Fibroblast of skin of abdomen (primary cell): ENCODE measurements at places on chromosomes 11 and 22.

GRCh38 chr22:43266076-43266475 is 77.1 kb downstream of the SCUBE1 start:
- DNase-seq = no peak

DNA sequence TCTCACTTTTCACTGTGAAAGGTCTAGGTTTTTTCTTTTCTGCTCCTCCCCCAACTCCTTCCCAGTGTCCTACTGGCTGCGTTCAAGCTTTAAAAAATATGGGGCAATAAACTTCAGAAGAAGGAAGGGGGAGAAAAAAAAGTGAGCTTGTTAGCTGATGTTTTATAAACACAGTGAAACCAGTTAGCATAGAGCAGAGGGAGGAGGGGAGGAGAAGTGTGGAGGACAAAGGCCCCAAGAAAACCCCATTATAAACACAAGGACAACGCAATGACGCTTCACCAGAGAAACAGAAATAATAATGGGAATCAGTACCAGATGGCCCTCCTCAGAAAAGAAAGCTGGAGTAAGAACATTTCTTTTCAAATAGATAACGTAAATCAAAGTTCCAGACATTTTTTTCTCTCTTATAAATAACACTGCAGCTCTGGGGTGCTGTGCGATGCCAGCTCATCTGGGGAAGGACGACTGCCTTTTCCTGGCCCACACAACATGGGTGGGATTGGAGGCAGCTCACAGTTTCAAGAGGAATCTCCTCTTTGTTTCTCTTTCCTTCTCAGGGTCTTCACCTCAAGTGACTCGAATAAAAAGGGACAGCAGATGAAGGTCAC is 235.4 kb upstream of the NARS2 start:
- peak; percentile 78 for DNase-seq

GRCh38 chr11:128482512-128483191 is 104.7 kb downstream of the ETS1 start:
- peak; percentile 50 for DNase-seq

- DNase-seq = no peak
Measured at GRCh38 chr22:48605856-48606481, 1221.7 kb downstream of the BRD1 start.

DNA sequence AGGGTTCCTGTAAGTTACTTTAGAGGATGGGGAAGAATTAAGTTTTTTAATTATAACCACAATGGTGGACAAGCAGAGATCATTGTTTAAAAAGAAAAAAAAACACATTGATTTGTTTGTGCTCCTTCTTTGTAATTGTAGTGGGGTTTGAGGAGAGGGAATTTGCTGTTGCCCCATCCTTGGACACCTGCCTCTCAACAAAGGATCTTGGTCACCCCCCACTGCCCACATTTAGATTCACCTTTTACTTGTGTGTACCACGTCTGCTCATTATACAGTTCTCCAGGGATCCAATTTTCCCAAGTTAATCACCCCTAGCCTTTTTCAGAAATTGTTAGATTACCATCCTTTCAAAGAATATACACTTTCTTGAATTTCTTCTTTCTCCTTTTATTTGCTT is 53.0 kb downstream of the DNAJC24 start:
- DNase-seq = no peak

DNA sequence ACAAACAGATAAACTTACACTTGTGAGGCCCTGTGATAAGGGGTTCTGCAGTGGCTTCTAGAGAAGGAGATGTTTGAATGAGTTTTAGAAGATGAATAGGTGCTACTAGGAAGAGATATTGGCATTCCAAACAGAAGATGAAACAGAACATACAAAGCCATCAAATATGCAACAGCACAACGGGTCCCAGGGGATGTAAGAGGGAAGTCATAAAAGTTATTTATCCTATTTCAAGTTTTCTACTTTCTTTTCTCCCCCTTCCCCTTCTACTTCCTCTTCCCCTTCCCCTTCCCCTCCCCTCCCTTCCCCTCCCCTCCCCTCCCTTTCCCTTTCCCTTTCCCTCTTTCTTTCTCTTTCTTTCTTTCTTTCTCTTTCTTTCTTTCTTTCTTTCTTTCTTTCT is 94.9 kb upstream of the CADM1 start:
- DNase-seq = no peak

DNA sequence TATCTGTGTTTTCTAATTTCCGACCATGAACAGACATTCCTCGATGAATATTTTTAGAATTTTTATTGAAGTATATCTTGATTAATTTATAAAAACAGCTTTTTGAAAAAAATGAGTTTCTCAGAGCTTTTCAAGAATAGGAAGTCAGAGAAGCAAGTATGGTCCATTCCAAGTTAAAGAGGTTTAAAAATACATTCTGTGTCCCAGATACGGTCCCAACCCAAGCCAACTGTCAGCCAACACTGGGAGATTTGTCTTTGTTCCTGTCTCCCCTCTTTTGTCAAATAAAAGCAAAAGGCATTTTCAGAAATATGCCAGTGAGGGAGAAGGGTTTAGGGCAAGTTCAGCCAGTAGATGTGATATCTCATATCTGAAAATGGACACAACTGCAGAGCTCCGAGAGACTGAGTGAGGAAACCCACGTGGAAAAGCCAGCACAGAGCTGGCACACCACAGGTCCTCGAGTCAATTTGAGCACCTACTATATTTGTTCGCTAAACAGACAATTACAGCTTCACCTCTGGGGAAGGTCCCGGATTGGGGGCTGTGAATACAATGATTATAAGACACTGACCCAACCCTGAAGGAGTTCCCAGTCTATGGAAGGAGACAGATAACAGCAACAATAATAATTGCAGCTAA is 59.8 kb downstream of the C11orf91 start:
- DNase-seq = no peak

GRCh38 chr11:38423042-38423441 is 1825.0 kb upstream of the RAG2 start:
- no peak for DNase-seq

DNA sequence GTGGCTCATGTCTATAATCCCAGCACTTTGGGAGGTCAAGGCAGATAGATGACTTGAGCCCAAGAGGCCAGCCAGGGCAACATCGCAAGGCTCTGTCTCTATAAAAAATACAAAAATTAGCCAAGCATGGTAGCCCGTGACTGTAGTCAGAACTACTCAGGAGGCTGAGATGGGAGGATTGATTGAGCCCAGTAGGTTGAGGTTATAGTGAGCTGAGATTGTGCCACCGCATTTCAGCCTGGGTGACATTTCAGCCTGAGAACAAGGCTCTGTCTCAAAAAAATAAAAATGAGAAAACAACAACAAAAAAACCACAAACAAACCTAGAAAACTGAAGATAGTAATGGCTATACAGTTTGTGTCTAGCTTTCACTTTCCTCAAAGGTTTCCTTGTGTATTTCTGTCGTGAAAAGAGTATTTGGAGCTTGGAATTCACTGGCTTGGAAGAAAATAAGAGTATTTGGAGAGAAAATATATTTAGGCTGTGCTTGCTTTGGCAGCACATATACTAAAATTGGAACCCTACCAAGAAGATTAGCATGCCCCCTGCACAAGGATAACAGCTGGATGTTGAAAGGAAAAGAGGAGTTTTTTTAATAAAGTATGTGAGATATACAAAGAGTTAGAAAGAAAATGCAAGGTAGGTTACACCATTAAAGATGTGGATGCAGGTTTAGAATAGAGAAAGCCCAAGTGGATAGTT is 3.9 kb upstream of the BIRC3 start:
- DNase-seq = no peak

DNA sequence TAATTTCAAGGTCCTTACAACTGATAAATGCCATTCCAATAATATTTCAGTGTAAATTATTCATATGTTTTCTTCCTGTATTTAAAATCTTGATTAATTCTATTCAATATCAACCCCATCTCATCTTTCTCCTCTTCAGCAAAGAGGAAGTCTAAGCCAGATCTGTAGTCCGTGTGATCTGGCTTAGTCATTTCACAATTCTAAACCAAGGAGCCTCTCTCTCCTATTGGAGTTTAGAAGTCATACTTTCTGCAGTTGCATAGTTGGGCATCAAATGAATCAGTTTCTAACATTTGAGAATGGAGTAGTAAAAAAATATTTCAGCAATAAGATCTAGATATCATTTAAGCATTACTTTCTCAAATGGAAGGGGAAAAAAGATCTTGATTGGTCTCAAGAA is 354.9 kb downstream of the JRKL start:
- DNase-seq = no peak

DNA sequence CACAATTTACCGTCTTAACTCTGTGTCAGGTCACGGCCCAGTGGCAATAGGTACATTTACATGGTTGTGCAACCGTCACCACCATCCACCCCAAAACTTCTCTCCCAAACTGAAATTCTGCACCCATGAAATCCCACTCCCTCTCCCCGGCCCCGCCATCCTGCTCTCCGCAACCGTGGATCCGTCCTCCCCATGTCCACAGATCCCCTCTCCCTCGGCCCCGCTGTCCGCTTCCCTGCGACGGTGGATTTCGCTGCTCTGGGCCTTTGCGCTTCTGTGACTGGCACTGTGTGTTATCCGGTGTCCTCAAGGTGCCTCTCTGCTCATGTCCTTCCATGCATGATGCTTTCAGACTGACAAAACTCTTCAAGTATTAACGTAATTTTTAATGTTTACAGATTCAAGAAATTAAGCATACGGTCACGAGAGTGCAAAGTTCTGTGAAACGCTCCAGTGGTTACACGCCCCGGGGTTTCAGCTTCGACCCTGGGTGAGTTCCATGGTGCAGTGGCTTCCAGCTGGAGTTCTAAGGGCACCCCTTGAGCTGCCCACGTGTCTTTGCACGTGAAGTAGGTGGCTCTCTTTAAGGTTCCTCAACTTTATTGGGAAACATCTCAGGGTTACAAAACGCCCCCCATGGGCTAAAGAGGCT is 76.4 kb downstream of the KCNQ1 start:
- no peak for DNase-seq

GRCh38 chr22:24685531-24686190 is 82.7 kb downstream of the GGT1 start:
- no peak for DNase-seq

- no peak for DNase-seq
Measured at GRCh38 chr11:121437686-121438078, 14.4 kb upstream of the SORL1 start.

DNA sequence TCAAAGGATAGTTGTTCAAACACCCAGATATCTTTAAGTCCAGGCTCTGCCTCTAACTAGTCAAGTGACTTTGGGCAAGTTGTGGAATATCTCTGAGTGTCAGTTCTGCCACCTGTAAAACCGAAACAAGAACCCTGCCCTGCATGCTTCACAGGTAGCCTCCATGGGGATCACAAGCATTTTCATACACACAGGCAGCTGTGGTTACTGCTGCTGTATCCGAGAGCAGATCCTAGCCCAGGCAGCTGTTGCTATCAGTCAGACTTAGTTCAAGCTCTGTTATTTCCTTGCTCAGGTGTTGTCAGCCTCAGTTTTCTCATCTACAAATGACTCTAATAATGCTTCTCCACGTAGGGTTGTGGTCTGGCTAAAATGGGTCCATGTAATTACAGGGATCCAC is 6.5 kb upstream of the RASD2 start:
- no peak for DNase-seq

GRCh38 chr11:104984808-104985207 is 16.4 kb upstream of the CASP4 start:
- no peak for DNase-seq

DNA sequence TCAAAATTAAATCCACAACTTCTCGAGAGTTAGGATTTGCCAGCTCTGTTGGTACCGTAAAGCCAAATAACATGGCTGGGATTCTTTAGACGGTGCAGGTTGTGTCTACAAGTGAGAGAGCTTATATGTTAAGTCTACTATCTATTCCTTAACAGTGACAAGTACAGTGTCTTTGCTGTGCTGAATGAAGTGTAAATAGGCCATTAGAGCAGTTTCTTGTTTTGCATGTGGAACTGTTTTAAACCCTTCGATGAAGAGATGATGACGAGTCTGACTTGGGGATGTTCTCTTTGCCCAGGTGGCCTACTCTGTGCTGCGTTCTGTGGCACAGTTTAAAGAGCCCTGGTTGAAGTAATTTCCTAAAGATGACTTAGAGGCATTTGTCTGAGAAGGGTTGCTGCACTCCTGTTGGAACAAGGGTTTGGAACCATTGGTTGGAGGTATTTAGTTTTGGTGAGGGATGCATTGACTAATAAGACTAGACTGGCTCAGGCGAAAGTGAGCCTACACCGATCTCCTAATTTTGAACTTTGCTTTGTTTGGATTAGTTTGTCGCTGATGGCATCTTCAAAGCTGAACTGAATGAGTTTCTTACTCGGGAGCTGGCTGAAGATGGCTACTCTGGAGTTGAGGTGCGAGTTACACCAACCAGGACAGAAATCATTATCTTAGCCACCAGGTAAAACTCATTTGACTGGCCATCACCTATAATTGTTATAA is 988 bp downstream of the RPS3 start:
- DNase-seq = no peak

DNA sequence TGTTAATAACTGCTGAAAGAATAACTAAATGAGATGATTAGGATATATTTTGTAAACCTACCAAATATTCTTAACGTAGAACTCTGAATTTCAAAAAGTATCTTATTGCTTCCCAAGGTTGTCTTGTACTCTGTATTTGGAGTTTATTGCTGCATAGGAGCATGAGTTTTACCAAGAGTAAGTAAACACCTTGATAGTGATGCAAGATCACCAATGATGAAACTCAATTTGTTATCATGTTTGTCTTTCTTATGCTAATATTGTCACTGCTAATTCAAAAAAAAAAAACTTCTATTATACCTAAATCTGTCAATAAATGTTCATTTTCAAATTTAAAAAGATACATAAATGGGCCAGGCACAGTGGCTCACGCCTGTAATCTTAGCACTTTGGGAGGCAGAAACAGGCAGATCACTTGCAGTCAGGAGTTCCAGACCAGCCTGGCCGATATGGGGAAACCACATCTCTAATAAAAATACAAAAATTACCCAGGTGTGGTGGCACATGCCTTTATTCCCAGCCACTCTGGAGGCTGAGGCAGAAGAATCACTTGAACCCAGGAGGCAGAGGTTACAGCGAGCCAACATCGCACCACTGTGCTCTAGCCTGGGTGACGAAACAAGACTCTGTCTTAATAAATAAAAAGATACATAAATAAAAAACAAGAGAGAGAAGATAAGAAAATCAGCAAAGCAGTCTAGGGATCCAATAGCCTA is 23.4 kb upstream of the PLAAT2 start:
- DNase-seq = no peak

DNA sequence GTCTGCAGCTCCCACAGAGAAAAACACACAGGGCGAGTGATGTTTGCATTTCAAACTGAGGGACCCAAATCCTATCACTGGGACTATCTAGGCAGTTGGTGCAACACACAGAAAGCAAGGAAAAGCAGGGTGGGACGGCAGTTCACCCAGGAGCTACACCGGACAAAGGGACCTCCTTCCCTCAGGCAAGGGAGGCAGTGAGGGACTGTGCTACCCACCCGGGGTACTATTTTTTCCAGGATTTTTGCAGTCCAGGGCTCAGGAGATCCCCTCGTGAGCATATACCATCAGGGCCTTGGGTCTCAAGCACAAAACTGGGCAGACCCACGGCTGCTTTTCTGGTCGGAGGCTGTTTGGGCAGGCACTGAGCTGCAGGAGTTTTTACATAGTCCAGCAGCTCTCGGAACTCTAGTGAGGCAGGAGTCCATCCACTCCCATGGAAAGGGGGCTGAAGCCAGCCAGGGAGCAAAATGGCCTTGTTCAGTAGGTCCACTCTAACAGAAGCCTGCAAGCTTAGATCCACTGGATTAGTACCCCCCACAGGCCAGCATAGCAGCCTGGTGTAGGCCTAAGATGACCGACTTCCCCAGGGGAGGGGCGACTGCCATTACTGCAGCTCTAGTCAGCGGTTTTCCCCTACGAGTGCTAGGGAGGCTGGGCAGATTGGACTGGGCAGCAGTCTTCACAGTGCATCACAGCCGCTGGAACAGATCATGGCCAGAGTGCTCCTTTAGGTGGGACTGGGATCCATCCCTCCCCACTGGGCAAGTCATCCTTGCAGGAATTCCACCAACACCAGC is 28.2 kb downstream of the CARD18 start:
- DNase-seq = no peak
